Stimulated activated CD4-positive, alpha-beta T cell treated with anti-CD3 and anti-CD28 coated beads, Interleukin-15, amount 100 ng/mL, for 24 hours (primary cell): ENCODE measurements at places on chromosomes 1 and 21.

DNA sequence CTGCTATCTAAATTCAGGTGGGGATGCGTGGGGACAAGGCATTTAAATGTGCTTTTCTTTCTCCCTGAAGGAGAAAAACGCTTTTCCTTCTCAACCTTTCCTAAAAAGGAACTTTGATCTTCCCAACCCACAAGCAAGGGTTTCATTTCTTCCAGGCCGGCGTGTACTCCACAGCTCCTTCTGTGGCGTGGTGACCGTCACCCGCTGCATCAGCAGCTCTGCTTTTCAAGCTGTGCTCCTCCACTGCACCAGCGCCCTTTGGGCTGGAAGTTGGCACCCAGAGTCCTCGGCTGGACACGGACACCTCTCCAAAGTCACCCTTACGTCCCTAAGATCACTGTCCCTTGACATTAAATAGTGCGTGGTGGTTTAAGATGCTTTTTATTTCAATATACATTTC lies 54.3 kb downstream of the PEX14 start:
- DNase-seq: no peak

DNA sequence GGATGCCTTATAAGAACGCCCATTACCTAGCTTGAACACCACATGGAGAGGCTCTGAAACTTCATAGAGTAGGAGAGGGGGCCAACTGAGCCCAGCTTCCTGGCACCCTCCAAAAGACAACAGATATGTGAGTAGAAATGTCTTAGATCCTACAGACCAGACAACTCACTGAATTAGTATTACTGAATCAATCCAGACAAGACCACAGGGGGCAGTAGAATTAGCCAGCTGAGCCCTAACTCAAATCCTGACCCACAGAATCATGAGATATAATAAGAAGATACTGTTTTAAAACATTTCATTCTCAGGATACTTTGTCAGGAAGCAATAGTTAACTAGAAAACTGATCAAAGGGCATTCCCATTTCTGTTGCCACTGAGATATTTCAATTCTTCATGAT lies 45.8 kb upstream of the C1orf21 start:
- DNase-seq: no peak

DNA sequence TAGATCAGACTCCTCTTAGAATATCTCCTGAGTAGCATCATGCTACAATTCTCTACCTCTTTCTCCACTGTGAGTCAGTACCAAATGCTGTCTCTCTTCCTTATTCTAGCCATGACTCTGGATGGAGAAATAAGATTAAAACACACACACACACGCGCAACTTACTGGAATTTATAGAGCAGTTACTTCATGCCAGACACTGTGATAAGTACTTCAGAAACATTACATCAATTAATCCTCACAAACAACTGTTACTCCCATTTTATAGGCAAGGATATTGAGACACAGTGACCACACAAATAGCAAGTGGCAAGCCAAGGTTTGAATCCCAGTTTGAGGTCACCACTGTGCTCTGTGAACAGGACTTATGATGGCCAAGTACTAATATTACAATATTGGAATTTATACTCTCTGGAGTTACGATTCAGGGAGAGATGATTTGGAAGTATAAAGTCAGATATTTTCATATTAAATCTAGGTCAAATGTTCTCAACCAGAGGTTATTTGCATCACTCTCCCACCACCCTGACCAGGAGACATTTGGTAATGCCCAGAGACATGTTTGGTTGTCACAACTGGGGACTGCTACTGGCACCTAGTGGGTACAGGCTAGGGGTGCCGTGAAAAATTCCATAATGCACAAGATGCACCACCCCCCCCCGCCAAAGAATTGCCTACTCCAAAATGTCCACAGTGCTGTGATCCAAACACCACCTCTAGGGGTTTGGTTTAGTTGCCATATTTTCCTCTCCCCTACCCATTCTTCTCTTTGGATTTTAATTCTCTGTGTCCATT lies 221.6 kb downstream of the LTN1 start:
- DNase-seq: no peak

- DNase-seq: no peak
Observed at GRCh38 chr1:93471911-93472310, 24.0 kb downstream of the FNBP1L start.

DNA sequence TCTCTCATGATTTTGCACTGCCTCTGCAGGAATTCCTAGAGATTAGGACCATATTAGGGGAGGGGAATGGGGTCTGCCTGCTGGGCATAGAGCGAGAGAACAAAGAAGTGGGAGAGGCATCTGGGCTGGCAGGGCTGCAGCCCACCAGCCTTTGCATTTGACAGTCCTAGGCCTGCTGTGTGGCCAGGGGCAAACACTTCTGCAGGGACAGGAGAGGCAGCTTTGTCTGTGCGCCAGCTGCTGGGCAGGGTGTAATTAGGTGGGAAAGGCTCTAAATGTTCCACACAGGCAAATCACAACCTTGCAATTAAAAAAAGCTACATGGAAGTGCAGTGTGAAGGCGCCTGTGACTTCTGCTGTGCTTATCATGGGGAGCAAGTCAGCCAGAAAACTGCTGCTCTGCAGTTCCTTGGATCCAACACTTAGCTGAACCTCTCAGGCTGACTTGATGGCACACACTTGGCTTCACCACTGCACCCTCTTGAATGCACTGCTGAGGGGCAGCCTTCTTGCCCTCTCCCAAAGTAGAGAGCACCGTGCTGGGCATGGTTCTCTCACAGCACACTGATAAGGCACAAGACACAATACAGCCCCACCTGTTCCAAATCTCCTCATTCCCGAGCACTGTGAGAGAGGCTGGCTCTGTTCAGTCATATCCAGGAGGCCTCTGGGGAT lies 73.6 kb upstream of the TLR5 start:
- no peak for DNase-seq

- no peak for DNase-seq
Observed at GRCh38 chr1:245698860-245699259, 544.1 kb downstream of the KIF26B start.

- DNase-seq: no peak
Observed at GRCh38 chr1:223631473-223631872, 34.0 kb downstream of the CAPN8 start.
